ENCODE measurements at places on chromosomes 16 and 17.
A peak's percentile ranks its signal among the peaks of the same experiment; 100 is the strongest.

GRCh38 chr16:85601730-85602401 lies 11.3 kb upstream of the GSE1 start:
- DNase-seq, result no peak

DNA sequence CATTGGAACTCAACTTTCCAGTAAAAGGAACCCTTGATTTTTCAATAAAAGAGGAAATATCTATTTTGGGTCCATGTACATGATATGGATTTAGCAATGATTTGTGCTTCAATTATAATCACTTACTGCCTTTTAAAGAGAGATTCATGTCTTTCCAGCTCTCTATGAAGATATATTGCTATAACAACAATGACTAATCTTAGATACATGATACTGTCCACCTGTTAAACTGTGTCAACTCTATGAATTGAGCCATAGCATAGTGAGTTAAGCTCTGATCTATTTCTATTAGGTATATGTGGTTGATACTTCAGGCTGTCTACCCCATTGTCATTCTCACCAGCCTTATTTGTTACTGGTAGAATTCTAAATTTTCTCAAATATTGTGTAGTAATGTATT lies 15.0 kb upstream of the MPHOSPH6 start:
- DNase-seq, result no peak

- no peak for DNase-seq
Measured at GRCh38 chr17:15965528-15965927, 20.6 kb downstream of the ADORA2B start.

DNA sequence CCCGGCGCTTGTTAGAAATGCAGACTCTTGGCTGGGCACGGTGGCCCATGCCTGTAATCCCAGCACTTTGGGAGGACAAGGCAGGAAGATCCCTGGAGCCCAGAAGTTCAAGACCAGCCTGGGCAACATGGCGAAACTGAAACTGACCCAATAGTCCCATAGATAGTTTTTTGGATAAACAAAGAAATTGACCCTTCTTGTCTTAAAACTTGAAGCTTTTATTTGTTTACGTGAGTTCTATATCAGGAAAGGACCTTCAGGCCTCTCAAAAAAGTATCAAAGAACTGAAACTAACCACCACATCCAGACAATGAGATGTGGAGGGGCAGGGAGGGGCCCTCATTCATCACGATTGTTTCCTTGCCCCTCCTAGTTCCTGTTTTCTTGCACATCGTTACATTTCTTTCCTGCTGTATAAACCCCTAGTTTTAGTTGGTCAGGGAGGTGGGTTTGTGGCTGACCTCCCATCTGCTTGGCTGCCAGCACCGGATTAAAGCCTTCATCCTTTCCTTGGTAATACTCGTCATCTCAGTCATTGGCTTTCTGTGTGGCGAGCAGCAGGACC lies 29.9 kb upstream of the PRM1 start:
- no peak for DNase-seq

GRCh38 chr17:76887802-76888201 lies 19.6 kb downstream of the MGAT5B start:
- DNase-seq, result no peak

DNA sequence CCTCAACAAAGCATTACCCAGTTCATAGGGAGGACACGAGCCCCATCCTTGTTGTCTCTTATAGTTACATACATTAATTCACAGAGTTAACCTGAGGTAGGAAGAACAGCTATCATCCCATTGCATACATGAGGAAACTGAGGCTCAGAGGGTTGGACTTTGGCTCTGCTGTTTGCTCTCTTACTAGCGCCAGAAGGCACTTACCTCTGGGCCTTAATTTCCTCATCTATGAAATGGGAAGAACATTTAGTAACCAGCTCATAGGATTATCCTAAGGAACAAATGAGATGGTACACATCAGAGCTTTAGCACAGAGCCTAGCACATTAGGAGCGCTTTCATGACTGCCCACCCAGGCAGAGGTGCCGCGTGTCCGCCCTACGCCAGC lies 27.6 kb downstream of the NEUROD2 start:
- no peak for DNase-seq

DNA sequence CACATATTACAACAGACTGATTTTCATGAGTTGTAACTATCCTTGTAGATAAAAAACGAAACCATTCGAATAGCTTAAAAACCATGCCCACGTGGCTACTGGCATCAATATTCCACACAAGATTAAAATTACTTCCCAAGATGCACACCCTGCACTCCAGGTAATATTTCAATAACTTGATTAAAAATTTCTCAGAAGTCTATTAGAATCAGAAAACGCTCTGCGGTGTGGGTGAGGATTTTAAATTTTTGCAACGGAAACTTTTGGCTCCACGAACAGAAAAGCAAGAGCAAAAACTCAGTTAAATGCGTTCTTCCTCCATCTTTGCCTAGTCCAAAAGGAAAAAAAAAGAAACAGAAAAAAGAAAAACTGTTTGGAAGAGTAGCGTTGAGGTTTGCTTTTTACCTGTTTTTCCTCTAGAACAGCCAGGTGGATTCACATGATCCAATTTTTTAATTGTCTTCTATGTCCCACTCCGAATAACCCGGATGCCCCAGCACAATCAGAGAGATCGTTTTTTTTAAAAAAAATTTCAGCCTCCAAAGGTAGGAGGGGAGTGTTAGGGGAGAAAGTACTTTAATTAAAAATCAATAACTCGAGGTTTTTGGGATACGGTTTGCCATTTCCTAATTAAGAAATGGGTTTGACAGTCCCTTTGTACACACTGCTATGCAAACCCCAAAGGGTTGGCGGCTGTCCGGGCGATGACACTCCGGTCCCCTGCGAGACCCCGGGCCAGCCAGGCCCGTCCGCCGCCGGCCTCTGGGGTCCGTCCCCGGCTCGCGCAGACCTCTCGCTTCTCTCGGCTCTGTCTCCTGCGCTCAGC lies 708 bp upstream of the NFAT5 start:
- no peak for DNase-seq

DNA sequence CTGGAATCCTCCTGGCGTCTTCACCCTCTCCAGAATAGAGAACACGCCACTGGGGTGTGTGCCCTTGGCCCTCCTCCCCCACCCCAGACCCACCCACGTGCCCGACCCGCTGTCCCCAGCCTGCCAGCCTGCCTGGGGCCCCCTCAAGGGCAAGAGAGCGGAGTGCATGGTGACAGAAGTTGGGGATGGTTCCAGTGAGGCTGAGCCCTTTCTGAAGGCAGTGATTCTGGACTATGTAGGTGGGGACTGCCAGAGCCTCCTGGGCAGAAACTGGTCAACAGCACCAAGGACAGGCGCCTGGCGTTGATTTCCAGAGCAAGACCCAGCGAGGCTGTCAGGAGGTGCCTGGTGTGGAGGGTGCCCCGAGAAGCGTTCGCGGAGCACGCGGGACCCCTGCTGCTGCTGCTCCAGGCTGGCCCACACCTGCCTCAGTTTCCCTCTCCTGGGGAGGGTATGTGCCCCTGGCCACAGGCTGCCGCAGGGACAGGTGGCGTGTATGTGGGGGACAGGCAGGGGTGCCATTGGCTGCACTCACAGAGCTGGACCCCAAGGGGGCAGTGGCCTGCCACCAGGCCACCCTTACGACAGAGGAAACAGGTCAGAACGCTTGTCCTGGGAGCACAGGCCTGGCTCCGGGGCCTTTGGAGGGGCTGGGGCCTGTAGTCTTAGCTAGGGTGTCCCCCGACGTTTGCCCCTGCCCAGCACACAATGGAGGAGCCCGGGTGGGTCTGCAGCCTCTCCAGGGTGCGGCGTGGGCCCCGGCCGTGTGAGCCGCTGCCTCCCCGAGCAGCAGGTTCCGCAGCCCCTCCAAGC lies 1.2 kb downstream of the SSTR5 start:
- no peak for DNase-seq

- DNase-seq, result no peak
Measured at GRCh38 chr16:29989111-29989858, 6.1 kb downstream of the HIRIP3 start.

GRCh38 chr17:82668631-82669099 lies 20.4 kb upstream of the WDR45B start:
- peak; percentile 21 for DNase-seq

DNA sequence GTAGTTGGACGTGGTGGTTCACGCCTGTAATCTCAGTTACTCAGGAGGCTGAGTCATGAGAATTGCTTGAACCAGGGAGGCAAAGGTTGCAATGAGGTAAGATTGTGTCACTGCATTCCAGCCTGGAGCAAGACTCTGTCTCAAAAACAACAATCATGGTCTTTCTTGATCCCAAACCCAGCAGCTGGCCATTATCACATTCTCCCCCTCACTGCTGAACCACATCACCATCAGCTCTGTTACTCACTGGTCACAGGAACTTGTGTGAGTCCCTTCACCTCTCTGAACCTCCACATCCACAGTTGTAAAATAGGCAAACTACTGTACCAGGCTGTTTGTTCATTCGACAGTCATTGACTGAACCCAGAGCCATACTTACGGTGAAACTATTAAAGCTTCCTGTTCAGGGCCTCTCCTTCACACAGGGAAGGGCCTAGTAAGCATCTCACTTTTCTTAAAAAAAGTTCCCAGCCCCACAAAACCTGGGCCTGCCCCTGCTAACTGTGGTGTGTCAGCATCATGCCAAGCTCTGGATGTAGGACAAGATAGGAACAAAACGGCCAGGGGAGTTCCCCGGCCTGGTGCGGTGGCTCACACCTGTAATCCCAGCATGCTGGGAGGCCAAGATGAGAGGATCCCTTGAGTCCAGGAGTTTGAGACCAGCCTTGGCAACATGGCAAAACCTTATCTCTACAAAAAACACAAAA lies 104.7 kb downstream of the COPRS start:
- DNase-seq, result no peak

DNA sequence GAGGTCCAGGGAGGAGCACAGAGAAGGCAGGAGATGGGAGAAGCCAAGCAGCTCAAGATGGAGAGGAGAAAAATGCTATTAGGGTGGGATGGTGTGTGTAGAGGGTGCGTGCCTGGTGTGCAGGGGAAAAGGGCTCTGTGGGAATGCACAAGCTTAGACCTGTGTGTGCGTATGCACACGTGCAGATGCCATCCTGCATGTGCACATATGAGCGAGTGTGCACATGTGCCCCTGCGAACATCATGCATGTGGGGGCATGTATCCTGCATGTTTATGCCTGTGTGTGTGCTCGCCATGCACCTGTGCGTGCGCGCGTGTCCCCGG lies 438 bp upstream of the KCNJ12 start:
- DNase-seq, result no peak

- no peak for DNase-seq
Measured at GRCh38 chr17:39634384-39634871, 2.5 kb upstream of the STARD3 start.

GRCh38 chr17:45235416-45236281 lies 14.0 kb downstream of the FMNL1 start:
- peak; percentile 78 for DNase-seq

- DNase-seq, result no peak
Measured at GRCh38 chr17:20930081-20930760, 112.6 kb downstream of the USP22 start.

GRCh38 chr16:13945744-13946485 lies 26.0 kb downstream of the ERCC4 start:
- DNase-seq, result no peak

- DNase-seq, result no peak
Measured at GRCh38 chr16:75774197-75774596, 47.9 kb upstream of the CPHXL start.

- DNase-seq, result no peak
Measured at GRCh38 chr17:81719410-81720266, 7.6 kb downstream of the SLC25A10 start.

GRCh38 chr17:4852567-4853207 lies 19.5 kb downstream of the MINK1 start:
- DNase-seq, result no peak

- no peak for DNase-seq
Measured at GRCh38 chr17:75041656-75042280, 5.0 kb downstream of the ATP5PD start.

GRCh38 chr17:34389126-34389750 lies 26.2 kb upstream of the CCL1 start:
- DNase-seq, result no peak

- no peak for DNase-seq
Measured at GRCh38 chr17:28466001-28466400, 7.4 kb upstream of the SLC13A2 start.

DNA sequence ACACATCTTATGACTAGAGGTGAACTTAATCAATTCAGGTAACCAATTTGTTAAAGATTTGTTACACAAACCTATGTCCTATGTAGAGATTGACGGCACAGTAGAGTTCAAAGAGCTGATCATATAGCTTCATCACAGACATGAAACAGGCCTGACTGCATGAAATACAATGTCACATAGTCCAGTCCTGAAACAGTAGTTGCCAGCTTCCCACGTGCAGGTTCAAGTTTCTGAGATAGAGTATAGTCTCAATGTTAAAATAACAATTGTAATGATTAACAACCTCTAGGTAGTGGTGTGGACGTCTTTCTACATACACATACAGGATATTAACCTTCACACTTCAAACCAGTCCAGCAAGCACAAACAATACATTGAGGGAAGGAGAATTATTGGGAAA lies 640.7 kb upstream of the SOX9 start:
- DNase-seq, result no peak

DNA sequence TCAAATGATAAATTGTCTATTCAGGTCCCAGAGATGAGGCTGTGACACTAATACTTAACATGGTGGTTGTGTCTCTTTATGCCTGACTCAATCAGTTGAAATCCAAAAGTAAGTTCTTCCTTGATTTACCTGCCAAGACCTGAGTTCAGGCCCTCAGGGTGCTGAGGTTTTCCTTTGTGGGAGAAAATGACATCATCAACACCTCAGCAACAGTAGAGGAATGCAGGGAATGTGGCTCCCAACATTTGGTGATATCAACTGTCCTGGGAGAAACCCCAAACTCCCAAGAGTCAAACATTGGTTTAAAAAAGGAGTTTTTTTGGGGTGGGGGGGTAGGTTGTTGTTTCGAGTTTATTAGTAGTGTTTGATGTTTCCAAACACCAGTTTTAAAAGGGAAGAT lies 14.7 kb downstream of the RNF43 start:
- DNase-seq, result no peak

DNA sequence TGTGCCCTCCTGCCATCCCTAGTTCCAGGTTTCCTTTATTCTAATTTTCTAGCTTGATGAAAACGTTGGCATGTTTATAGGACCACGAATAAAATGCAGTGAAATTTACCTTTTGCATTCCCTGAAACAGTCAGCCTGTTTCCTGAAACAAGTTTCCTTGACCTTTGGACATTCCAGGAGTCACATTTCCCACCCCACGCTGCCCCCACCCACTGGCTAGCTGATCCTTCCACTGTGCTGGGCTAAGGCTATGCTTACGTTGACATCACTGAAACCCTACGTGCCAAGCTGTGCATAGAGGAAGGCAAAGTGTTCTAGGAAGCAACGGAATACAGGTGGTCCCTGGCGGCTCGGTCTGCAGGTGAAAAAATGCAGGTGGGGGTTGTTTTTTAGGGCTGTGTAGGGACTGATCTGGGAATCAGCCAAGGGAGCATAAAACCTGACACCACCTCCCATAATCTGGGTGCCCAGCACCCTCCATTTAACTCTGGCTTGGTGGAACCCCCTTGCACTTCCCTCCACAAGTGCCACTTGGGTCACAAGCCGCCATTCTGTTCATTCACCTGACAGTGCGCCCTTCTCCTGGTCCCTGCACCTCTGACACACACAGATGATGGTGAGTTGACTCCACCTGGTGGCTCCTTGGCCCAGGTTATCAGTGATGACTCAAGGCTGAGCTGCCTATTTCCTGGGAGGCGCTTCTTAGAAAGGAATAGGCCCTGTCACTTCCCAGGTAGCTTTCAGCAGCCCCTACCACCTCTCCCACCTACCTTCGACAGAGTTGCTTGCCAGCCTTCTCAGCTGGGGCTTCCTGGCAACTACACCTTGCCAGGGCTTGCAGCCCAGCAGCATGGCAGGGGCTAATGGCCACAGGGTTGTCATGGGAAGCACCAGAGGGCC lies 83.7 kb downstream of the N4BP1 start:
- peak; percentile 30 for DNase-seq
